ENCODE measurements at places on chromosomes 16 and 17. TPM values are rescaled to one million over a fixed set of nuclear protein-coding genes. Genes with fewer than 3 reads are reported as not detected.

The C17orf107 gene
- not detected for total RNA-seq

The NPIPB6 gene
- total RNA-seq, result not detected

The PIGW gene
- total RNA-seq, result 14.8 TPM

The PGP gene
- total RNA-seq, result 40.6 TPM

The BIRC5 gene
- total RNA-seq, result 85.3 TPM

The SOX8 gene
- total RNA-seq, result 18.5 TPM

All from melanocyte of skin (primary cell).